Stimulated activated CD4-positive, alpha-beta T cell treated with anti-CD3 and anti-CD28 coated beads, Interleukin-12 subunit alpha, Interleukin-12 subunit beta, amount 100 ng/mL, for 4 hours (primary cell): ENCODE measurements at places on chromosomes 12 and 14.

DNA sequence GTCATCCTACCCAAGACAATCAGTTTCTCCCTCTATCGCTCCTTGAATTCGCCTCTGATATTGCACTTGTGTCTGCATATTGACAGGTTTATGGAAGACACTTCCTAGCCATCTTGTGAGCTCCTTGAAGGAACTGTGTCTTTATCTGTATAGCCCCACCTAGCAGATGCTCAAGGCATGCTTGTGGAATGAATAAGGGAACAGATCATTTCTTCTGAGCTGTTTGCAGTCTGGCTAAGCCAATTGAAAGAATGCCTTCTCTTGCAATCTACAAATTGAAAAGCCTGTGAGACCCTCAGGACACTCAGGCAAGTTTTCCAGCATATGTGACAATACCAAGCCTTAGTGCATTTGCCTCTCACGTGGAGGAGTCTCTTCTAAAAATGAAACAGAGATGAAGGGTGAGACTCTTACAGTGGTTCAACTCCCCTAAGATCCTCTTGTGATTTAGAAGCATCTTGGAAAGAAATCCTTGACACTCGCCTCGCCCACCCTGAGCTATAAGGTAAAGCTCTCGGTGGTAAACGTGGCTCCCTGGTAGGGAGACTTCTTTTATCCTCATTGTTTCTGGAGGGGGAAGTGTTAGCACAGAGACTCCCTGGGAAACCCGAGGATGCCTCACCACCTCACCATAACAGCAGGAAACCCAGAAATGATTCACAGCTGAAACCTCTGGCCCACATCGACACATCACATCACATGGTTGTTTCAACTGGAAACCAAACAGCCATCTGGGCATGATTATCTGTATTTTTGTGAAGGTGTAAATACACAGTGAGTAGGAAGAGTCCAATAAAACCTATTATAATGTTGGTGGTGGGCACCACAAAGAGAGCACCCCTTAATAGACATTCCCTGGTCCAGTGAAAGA lies 112.3 kb upstream of the BCL2L14 start:
- DNase-seq: peak; percentile 22

DNA sequence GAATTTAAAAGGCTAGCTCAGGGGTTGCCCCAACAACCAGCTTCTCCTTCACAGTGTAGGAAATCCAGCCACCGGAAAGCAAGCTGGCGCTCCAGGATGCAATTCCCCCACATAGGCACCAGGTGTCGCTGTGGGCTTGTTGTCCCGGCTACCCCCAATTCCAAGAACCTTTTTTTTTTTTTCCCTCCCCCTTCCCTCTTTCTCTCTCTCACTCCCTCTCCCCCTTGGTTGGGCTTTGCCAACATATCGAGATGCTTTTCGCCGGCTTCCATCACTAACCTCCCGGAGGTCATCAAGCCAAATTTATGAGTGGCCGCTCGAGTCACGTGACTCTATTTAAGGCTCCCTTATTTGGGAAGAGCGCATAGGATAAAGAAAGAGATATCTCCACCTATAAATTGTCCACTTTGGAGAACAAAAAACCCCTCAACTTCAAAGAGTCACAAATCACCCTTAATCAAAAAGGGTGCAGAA lies at the start of gene HOXC5:
Gene HOXC5, plus strand, starts transcription at position 424 of the 474 bp plus-strand sequence. CDS start 73 bp downstream, outside the sequence.
- peak; percentile 47 for DNase-seq

DNA sequence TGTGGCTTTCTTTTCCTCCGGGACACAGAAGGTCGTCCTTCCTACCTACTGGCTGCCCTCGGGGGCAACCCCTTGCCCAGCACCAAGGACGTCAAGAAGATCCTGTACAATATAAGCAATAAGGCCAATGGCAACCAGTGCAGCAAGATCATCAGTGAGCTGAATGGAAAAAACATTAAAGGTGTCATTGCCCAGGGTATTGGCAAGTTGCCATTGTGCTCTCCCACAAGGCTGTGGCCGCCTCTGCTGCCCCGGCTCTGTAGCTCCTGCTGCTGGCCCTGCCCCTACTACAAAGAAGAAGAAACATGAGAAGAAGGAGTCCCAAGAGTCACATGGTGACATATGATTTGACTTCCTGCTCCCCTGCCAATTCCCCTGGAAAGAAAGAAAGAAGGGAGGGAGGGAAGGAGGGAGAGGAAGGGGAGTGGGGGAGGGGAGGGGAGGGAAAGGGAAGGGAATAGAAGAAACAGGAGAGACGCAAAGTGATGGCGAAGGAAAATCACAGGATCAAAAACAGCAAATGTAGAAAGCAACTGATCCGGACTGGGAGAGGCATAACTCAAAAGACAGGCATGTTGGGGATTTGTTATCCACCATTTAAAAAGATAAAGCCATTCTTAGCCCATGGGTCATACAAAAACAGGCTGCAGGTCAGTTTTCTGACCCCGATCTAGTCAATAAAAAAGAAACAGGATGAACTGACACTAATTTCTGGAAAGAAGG lies 61.3 kb upstream of the RESF1 start:
- DNase-seq: no peak

GRCh38 chr12:20205854-20206253 lies 162.5 kb upstream of the PDE3A start:
- DNase-seq: no peak

DNA sequence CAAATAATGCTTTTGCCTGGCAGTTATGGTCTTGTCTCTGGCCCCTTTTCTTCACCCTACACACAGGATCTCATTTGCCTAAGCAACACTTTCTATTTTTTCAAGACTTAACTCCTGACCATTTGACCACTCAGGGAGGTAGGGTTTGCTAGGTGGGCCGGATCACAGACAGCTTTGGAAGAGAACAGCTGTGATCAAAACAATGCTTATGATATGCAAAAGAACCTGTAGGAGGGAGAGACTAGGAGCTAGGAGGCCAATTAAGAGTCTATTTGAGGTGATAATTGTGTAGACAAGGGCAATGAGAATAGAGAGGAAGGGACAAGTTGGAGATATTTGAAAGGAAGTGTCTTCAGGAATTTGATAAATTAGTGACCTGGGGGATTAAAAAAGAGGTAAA lies 12.3 kb upstream of the DACT1 start:
- DNase-seq: no peak

DNA sequence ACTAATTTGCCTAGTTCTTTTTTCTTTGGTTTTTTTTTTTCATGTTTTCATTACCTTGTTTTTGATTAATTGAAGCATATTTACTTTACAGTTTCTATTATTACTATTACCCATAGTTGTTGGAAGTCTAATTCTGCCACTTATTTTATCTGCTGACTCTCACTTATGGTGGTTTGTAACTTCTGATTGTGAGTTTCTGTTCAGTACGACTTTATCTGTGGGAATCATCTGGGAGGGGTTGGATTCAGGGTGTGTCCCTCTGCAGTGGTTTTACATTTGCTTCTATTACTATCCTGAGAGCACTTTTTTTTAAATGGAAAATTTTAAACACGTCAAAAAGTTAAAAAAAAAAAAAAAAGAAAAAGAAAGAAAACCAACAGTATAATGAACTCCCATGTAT lies 26.4 kb upstream of the SOS2 start:
- DNase-seq: no peak

DNA sequence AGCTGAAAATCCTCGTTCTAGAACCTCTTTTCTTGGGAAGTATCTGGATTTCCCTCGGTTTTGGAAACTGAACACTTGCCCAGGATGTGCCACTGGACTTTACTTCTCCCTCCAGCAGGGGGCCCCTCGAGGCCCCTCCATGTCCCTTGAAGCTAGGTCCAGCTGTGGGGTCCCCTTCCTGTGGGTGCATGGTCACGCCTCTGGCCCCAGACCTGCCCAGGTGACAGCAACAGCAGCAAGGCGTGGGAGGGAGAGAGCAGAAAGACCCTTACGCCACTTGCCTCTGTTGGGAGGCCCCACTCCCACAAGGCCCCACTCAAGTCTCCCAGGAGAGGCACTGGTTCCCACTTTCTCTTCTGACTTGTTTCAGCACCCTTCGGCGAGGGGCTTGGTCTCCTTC lies 3.1 kb downstream of the SLC25A29 start:
- DNase-seq: no peak

DNA sequence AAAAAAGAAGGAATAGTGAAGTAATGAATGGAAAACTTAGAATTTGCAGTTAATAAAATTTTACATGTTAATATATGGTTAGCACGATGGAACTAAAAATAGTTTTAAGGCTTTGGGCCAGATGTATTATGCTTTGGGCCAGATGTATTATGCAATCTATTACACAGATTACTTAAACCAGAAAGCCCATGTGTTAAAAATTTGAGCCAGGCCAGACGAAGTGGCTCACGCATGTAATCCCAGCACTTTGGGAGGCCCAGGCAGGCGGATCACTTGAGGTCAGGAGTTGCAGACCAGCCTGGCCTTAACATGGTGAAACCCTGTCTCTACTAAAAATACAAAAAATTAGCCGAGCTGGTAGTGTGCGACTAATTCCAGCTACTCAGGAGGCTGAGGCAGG lies 17.2 kb downstream of the IFT81 start:
- DNase-seq: no peak
